ENCODE measurements at places on chromosomes 16 and 17.

GRCh38 chr17:67639555-67639954 is 78.2 kb upstream of the NOL11 start:
- DNase-seq: no peak

DNA sequence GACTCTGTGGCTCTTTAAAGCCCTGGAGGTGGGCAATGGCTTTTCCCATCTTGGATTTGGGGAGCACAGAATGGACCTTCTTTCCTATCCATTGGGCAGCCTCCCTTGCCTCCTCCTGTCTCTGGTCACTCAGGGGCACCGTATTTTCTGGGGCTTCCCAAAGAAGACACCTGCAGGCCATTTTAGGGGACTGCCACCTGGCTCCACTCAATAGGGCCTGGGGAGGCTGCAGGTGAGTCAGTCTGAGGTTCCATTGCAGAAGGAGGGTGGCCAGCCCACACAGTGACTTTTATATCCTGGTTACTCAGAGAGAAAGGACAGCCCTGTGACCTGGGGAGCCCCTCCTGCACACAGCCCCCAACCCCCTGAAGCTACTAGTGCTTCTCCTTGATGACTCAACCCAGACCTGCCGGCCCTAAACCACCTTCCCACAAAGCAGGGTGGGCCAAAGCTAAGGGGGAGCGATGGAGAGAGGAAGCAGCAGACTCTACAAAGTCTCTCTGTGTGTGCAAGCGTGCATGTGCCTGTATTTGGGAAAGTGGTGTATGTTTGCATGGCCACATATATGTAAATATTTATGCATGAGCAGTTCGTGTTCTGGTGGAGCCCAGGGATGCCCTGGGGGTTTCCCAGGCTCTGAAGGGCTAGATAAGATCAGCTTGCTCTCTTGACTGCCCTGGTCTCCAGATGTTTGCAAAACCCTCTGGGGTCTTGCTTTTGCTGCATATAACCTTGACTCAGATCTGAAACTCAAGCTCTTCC is 5.0 kb downstream of the CX3CL1 start:
- DNase-seq: no peak

DNA sequence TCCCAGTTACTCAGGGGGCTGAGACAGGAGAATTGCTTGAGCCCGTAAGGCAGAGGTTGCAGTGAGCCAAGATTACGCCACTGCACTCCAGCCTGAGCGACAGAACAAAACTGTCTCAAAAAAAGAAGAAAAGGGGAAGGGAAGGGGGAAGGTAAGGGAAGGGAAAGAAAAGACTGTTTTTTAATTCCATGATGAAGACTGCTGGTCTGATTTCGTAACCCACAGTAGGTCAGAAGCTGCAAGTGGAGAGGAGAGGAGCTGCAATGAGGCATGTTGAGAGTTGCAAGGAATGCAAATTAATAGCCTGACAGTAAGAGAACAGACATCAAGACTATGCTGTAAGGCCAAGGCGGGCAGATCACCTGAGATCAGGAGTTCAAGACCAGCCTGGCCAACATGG is 33.3 kb downstream of the HELZ start:
- DNase-seq: no peak

GRCh38 chr17:72969293-72969906 is 123.1 kb downstream of the SLC39A11 start:
- no peak for DNase-seq

GRCh38 chr16:1651974-1652312 is 26.1 kb upstream of the JPT2 start:
- DNase-seq: no peak

GRCh38 chr16:55703003-55704001 is 47.5 kb downstream of the SLC6A2 start:
- DNase-seq: no peak

GRCh38 chr16:72841506-72841905 is 206.4 kb downstream of the ZFHX3 start:
- no peak for DNase-seq

GRCh38 chr17:47200325-47200664 is 8.9 kb upstream of the MYL4 start:
- no peak for DNase-seq

- no peak for DNase-seq
Observed at GRCh38 chr17:32323811-32324491, 18.0 kb downstream of the C17orf75 start.

DNA sequence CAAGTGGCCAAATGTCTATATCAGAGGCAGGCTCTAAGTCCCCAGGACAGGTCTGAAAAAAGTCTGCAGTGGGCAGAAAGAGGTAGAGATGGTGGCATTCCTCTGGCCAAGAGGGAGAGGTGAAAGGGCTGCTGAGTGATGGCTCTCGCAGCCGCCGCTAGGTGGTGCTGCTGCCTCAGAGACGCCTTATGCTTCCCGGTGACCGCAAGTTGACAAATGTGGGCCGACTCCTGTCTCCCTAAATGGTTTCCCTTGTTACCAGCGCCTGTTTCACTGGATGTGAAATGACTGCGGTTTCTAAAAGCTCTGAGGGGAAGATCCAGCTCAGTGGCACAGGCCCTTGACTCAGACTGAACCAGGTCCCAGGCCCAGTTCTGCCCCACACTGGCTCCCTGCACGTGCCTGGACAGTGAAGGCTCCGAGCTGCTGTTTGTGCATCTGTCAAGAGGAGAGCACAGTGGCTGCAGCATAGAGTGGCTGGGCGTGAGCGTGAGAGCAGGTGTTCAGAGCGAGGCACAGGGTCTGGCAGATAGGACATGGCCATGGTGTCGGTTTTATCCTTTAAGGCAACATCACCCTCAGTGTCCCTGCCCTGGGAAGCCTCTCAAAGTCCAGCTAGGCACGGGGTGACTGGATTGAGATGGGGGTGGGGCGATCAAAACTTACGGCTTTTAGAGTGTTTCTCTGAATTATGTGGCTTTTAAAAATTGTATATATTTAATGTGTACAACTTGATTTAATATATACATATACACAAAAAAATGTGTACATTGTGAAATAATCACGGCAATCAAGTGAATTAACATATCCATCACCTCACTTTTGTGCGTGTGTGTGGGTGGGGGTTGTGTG is 19.9 kb downstream of the CLEC16A start:
- peak; percentile 72 for DNase-seq

DNA sequence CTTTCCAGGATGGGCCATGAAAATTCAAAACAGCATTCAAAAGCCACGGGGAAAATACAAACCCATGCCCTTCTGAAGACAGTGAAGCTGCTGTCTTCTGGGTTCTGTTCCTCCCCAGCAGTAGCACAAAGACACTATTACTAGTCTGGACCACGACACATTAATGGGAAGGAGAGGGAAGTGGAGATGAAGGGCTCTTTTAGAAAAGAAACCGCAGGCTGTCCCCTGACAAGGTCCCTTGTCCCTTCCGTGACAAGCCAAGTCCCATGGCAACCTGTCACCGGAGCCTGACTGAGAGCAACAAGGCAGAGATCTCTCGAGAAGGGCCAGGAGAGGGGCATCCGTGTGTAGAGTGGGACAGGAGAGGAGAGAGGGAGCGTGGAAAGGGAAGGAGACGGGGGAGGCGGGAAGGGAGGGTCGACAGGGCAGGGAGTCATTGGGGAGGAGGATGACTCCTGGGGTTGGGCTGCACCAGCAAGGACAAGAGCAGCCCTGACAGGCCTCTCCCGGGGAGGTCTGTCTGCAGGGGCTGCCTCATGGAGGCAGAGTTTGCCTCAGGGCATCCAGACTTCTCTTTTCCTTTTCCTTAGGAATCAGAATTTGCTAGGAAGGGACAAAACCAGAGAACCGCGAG is 436.2 kb downstream of the SLC39A11 start:
- no peak for DNase-seq

DNA sequence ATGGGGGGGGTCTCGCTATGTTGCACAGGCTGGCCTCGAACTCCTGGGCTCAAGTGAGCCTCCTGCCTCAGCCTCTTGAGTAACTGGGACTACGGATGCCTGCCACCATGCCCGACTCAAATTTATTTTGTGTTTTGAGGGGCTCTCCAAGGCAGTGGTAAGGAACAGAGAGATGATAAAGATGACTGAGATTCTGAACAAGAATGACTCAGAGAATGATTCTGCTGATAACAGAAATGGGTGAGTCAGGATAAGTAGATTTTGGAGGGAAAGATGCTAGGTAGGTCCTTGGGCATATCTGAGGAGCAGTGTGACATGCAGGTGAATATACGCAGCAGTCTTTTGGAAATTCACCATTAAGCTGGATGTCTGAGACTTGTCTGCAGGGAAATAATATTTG is 2.6 kb downstream of the TMEM220 start:
- DNase-seq: no peak

DNA sequence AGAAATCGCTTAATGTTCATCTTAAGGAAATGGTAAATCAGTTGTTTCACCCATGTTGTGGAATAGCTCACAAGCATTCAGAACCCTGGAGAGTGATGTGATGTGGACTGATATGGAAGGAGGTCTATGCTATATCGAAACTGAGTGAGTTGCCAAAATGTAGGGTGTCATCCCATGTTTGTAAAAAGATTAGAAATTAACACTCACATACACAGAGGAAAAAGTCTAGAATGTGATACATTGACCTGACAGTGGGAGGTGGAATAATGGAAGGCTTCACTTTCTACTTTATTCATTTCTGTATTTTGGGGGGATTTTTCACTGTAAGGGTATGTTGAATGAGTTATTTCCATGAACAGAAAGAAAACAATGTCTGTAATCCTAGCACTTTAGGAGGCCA is 4.7 kb upstream of the PRM1 start:
- no peak for DNase-seq

DNA sequence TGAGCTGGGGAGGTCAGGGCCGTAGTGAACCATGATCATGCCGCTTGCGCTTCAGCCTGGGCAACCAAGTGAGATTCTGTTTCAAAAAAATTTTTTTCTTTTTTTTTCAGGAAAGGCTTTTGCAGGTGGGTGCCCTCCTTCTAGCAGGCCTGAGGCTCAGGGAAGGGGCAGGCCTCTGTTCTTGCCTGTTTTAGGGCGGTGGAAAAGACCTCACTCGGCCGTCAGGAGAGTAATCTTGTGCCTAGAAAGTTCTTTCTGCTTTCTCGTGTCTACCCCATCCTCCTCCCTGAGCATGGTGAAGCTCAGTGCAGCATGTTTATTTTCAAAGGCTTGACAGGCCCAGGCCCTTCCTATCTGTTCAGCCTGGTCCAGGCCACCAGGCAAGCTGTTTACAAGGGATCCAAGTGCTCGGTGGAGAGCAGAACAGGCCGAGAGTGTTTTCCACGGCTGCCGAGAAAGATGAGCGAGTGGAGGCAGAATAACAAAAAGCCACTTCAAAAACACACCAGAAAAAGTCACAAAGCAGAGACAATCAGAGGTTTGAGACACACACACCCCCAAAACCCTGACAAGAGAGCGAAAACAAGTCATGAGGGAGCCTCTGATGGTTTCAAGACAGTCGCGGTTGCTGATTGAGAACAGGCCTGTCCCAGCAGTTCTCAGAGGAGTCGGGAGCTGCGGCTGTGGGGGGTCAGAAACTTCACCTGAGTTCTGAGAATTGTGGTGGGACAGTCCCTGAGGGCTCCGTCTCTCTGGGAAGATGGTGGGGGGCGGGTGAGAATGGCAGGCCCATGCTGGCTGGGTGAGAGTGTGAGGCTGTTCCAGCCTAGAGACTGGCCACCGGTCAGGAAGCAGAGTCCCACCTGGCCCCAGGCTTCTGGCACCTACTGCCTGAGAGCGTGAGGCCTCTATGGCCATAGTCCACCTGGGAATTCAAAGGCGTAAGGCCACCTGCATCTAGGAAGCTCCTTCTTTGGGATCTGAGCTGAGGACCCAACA is 37.5 kb upstream of the CCR7 start:
- no peak for DNase-seq

GRCh38 chr16:84053237-84053636 is 10.6 kb upstream of the SLC38A8 start:
- no peak for DNase-seq

DNA sequence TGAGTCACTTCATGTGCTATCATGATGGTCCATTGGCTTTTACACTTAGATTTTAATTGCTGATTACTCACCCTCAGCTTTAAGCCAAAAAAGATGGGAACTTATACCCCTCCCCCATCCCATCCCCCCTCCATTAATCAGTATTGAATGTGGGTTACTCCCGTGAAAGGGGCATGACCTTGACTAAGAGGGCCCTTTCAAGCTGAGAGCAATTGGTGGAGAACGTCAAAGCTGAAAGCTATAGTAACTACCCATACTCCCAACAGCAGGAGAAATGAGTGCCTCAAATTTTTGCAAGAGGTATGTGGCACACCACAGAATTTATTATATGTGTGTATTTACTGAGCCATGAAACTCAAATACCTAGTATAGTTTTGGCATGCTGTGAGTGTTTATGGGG is 99.7 kb upstream of the CDH8 start:
- DNase-seq: no peak

- DNase-seq: no peak
Observed at GRCh38 chr17:82402865-82403264, 15.3 kb upstream of the HEXD start.

- DNase-seq: no peak
Observed at GRCh38 chr16:59697761-59698160, 963.6 kb upstream of the GOT2 start.

- no peak for DNase-seq
Observed at GRCh38 chr16:53755026-53755910, 51.3 kb downstream of the FTO start.

- DNase-seq: no peak
Observed at GRCh38 chr17:42555122-42555622, 2.4 kb downstream of the HSD17B1 start.

DNA sequence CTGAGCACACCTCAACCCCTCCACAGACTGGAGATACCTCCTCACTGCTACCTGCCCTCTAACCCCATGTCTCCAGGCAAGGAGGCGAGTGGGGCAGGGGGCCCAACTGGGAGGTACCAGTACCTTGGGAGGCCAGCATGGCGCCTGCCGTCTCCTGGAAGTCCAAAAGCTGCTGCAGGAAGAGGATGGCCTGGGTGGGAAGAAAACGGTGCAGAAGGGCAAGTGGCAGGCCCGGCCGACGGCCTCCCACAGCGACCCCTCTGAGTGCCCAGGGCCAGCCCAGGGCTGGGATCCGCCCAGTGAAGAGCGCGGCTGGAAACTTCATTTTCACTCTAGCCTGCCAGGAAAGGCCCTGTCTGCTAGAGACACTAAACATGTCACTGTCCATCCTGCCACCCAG is 8.5 kb downstream of the ZACN start:
- no peak for DNase-seq

GRCh38 chr16:59909262-59909661 is 1175.1 kb upstream of the GOT2 start:
- DNase-seq: no peak

- no peak for DNase-seq
Observed at GRCh38 chr17:64001763-64002529, 3.8 kb downstream of the PRR29 start.

GRCh38 chr16:81836279-81837054 is 57.4 kb downstream of the PLCG2 start:
- no peak for DNase-seq

DNA sequence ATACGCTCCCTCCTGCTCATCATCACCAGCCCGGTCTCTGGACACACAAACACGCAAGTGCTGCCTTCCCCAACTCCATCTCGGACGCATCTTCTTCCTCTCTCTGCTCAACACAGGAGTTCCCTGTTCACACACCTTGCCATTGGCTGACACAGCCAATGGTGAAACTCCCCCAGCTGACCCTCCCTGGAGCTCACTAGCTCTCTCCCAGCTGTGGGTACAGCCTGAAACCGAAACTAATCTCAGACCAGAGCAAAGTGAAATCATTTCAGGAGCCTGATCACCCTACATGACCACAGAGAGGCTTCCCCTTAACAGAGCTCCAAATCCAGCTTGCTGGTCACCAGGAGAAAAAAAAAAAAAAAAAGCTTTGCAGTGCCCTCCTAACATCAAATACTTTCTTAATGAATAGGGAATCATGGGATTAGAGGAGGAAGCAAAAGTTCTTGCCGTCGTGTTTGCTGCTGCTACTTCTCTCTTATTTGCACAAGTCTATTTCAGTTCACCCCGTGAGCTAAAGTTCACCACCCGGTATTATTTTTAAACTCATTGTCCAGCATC is 8.3 kb downstream of the CUEDC1 start:
- no peak for DNase-seq

- DNase-seq: no peak
Observed at GRCh38 chr16:88856122-88856827, 472 bp downstream of the GALNS start.

Measured in stimulated activated CD8-positive, alpha-beta memory T cell treated with anti-CD3 and anti-CD28 coated beads, Interleukin-15, amount 100 ng/mL, for 24 hours (primary cell).